ENCODE measurements at places on chromosomes 2 and 18. TPM values are rescaled to one million over a fixed set of nuclear protein-coding genes. Genes with fewer than 3 reads are reported as not detected.

Gene WDCP
- 2.8 TPM for polyA plus RNA-seq

Gene CDK15
- 0.10 TPM for polyA plus RNA-seq

Gene DBI
- 502 TPM for polyA plus RNA-seq

Gene DNAJC5G
- 3.7 TPM for polyA plus RNA-seq

Gene CROCC2
- polyA plus RNA-seq: not detected

Gene VSNL1
- polyA plus RNA-seq: 5.9 TPM

Gene SCYGR4
- polyA plus RNA-seq: not detected

GRCh38 chr2:200306196-200306930 is at the start of gene SPATS2L:
SPATS2L (plus strand) TSS chr2:200306693; CDS start chr2:200389245, 82,552 bp downstream.
- no peaks in the 10 kb centered on the region for H3K27me3 ChIP-seq
- peak within 1 kb of the TSS; percentile 95 for H3K27ac ChIP-seq
- H3K36me3 ChIP-seq: no peaks in the 10 kb centered on the region
- peaks cover 13% of the 10 kb centered on the region for H3K4me1 ChIP-seq

- no peaks in the 10 kb centered on the region for H3K27me3 ChIP-seq
- H3K36me3 ChIP-seq: no peaks in the 10 kb centered on the region
- H3K4me1 ChIP-seq: no peaks in the 10 kb centered on the region
- no peak overlapping the region for H3K4me3 ChIP-seq
Measured at GRCh38 chr2:148218326-148219075, 197.6 kb downstream of the MBD5 start.

- H3K4me3 ChIP-seq: no peak overlapping the region
- H3K4me1 ChIP-seq: no peaks in the 10 kb centered on the region
- H3K27ac ChIP-seq: no peak overlapping the region
Measured at GRCh38 chr2:64410671-64411070, 43.3 kb upstream of the LGALSL start.

- peaks cover 7% of the 10 kb centered on the region for H3K27me3 ChIP-seq
- H3K27ac ChIP-seq: no peak overlapping the region
- H3K4me3 ChIP-seq: no peak overlapping the region
- no peaks in the 10 kb centered on the region for H3K36me3 ChIP-seq
- no peaks in the 10 kb centered on the region for H3K4me1 ChIP-seq
Measured at GRCh38 chr2:240172071-240172895, 31.8 kb upstream of the OTOS start.

- no peak overlapping the region for H3K4me3 ChIP-seq
- DNase-seq: no peak
- H3K27ac ChIP-seq: no peak overlapping the region
- no peaks in the 10 kb centered on the region for H3K36me3 ChIP-seq
Measured at GRCh38 chr2:145273840-145274239, 753.9 kb upstream of the ZEB2 start.

DNA sequence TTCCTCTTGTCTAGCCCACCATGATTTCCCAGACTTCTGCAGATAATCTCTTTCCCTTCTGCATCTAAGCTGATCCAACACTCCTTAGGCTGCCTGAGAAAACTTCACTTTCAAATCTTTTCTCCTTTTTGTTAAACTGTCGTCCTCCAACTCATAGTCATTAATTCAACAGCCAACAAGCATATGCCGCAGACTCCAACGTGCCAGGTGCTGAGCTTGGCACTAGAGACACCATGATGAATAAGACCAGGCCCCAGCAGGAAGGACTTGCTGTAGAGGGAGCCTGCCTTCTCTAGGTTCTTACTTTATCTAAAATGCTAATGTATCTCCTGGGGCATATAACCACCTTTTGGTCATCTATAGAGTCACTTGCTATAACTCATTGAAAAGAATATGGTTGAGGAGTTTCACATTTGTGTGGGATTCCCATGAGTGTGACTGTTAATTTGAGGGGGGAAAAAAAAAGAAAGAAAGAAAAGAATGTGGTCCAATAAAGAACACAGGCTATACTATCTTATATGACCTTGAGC is 51.0 kb downstream of the ANKRD44 start:
- peaks cover 18% of the 10 kb centered on the region for H3K4me1 ChIP-seq
- H3K36me3 ChIP-seq: no peaks in the 10 kb centered on the region
- no peaks in the 10 kb centered on the region for H3K27me3 ChIP-seq

GRCh38 chr2:157691131-157691530 is 62.5 kb upstream of the ACVR1C start:
- no peaks in the 10 kb centered on the region for H3K4me1 ChIP-seq
- H3K4me3 ChIP-seq: no peak overlapping the region
- no peak overlapping the region for H3K27ac ChIP-seq

- no peak overlapping the region for H3K4me3 ChIP-seq
- H3K27ac ChIP-seq: no peak overlapping the region
- DNase-seq: no peak
- H3K36me3 ChIP-seq: no peaks in the 10 kb centered on the region
- H3K27me3 ChIP-seq: no peaks in the 10 kb centered on the region
- H3K4me1 ChIP-seq: no peaks in the 10 kb centered on the region
Measured at GRCh38 chr2:22530131-22530530, 854.8 kb upstream of the KLHL29 start.

DNA sequence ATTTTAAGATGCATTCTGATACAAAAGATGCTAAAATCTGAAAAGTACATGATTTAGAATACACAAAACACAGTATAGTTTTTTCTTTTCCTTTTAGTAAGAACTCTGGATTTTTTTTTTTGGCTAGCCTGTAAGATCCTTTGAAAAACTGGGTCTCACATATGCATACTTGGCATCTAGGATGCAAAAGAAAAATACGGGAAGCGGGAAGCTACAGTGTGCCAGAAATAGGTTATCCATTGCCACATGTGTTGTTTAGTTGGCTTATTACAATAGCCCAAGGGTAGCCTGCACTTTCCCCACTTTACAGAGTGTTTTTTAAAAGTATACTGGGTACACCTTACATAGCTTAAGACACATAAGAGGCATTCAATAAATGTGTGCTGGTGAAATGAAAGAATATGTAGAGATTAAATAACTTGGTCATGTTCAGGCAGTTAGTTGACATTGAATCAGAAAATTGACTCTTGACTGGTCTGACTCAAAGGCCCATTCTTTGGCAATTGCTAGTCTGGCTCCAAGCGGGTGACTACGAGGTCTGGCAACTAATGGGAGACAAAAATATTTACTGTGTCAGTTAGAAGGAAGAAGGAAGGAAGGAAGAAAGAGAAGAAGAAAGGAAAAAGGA is 286.8 kb upstream of the TRIB2 start:
- H3K4me1 ChIP-seq: peaks cover 5% of the 10 kb centered on the region
- H3K36me3 ChIP-seq: no peaks in the 10 kb centered on the region
- no peak for DNase-seq
- H3K27ac ChIP-seq: no peak overlapping the region
- no peaks in the 10 kb centered on the region for H3K27me3 ChIP-seq
- no peak overlapping the region for H3K4me3 ChIP-seq

GRCh38 chr2:69604026-69604678 is 39.4 kb downstream of the AAK1 start:
- peak overlapping the region; percentile 35 for H3K27ac ChIP-seq
- H3K4me3 ChIP-seq: no peak overlapping the region
- no peak for DNase-seq
- no peaks in the 10 kb centered on the region for H3K27me3 ChIP-seq

- DNase-seq: no peak
- no peaks in the 10 kb centered on the region for H3K36me3 ChIP-seq
- H3K27me3 ChIP-seq: no peaks in the 10 kb centered on the region
- H3K4me3 ChIP-seq: no peak overlapping the region
- H3K4me1 ChIP-seq: no peaks in the 10 kb centered on the region
Measured at GRCh38 chr2:215479536-215480240, 43.8 kb upstream of the FN1 start.

DNA sequence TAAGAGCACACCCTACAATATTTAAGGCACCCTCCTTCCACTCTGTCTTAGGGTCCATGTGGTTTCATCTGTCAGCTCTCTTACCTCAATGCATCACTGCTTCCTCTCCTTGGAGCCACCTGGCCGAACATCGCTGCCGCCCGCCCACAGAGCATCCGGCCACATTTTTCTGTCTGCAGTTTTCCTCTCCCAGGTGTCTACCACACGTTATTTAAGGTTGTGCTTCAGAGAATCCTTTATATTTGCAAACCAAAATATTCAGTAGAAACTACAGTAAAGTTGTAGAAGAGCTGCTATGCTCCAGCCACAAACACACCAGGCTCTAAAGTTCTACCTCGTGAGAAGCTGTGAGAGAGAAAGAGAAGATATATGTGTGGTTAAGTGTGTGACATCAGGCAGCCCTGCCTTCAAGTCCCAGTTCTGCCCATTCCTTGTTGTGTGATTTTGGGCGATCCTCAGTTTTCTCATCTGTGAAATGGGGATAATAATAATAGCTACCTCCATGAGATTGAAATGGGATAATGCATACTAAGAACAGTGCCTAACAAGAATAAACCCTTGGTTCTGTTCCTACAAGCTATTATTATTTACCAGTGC is 4.9 kb upstream of the STK17B start:
- H3K27ac ChIP-seq: no peak overlapping the region
- H3K4me3 ChIP-seq: no peak overlapping the region
- H3K27me3 ChIP-seq: no peaks in the 10 kb centered on the region
- no peaks in the 10 kb centered on the region for H3K36me3 ChIP-seq
- H3K4me1 ChIP-seq: no peaks in the 10 kb centered on the region
- DNase-seq: no peak

DNA sequence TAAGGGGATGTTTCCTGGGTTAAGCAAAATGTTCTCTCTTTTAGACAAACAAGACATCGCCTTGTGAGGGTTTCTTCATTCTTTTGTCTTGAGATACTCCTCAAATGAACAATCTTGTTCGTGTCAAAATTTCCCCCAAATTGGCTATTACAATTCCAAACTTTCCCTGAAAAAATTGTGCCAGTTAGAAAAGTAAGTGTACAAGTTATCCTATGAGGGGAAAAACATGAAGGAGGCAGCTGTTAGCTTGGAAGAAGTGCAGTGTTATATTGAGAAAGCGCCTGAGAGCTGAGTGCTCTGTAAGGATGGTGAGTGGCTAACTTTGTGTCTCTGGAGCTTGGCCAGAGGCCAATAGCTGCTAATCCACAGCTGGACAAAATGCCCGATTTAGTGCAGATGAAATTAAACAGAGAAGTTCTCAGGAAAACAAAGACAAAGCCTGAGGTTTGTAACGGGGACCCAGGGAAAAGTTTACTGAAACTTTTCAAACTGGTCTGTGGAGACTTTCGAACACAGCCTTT is 14.1 kb upstream of the PLEKHH2 start:
- H3K4me1 ChIP-seq: no peaks in the 10 kb centered on the region
- DNase-seq: no peak
- no peaks in the 10 kb centered on the region for H3K36me3 ChIP-seq
- H3K27ac ChIP-seq: no peak overlapping the region
- no peaks in the 10 kb centered on the region for H3K27me3 ChIP-seq

DNA sequence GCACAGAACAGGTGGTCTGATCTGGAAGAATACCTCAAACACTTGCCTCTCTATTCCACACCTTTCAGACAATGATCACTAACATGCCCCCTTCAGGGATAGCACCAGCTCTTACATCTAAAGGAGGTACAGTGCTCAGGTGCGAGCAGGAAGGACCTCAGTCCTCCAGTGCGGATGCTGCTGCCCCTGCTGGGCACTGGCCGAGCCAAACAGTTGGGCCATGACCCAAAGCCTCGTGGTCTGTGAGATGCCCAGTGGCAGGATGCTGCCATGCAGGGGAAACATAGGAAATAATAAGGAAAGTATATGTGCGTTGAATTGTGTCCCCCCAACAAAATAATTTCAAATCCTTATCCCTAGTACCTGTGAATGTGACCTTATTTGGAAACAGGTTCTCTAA is 243.7 kb downstream of the NDUFA10 start:
- DNase-seq: no peak
- H3K36me3 ChIP-seq: no peaks in the 10 kb centered on the region
- H3K27me3 ChIP-seq: peaks cover 11% of the 10 kb centered on the region
- no peaks in the 10 kb centered on the region for H3K4me1 ChIP-seq
- no peak overlapping the region for H3K27ac ChIP-seq

GRCh38 chr2:178415979-178416378 is 35.0 kb downstream of the PRKRA start:
- H3K36me3 ChIP-seq: no peaks in the 10 kb centered on the region
- no peak overlapping the region for H3K4me3 ChIP-seq
- no peak overlapping the region for H3K27ac ChIP-seq

DNA sequence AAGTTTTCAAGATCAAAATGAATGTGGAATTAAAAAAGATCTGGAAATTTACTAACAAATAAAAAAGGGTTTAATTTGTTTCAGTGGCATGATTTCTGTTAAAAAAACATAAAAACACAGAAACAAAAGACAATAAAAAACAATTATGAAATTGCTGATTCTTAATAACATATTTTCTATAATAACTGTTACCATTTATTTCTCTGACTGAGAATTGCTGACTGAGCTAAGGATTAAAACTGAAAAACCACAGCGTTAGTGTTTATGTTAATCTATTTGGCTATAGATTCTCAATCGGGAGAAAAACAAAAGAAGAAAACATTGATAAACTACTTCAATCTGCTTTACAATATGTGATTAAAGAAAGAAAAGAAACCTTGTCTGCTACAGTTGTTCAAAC is 678.6 kb upstream of the ZEB2 start:
- H3K27me3 ChIP-seq: no peaks in the 10 kb centered on the region
- H3K4me3 ChIP-seq: no peak overlapping the region
- no peak for DNase-seq
- no peak overlapping the region for H3K27ac ChIP-seq
- no peaks in the 10 kb centered on the region for H3K36me3 ChIP-seq
- peaks cover 3% of the 10 kb centered on the region for H3K4me1 ChIP-seq

GRCh38 chr2:59761966-59762365 is 791.5 kb downstream of the BCL11A start:
- no peak for DNase-seq
- no peaks in the 10 kb centered on the region for H3K4me1 ChIP-seq
- no peaks in the 10 kb centered on the region for H3K36me3 ChIP-seq
- no peaks in the 10 kb centered on the region for H3K27me3 ChIP-seq
- H3K27ac ChIP-seq: no peak overlapping the region
- no peak overlapping the region for H3K4me3 ChIP-seq

DNA sequence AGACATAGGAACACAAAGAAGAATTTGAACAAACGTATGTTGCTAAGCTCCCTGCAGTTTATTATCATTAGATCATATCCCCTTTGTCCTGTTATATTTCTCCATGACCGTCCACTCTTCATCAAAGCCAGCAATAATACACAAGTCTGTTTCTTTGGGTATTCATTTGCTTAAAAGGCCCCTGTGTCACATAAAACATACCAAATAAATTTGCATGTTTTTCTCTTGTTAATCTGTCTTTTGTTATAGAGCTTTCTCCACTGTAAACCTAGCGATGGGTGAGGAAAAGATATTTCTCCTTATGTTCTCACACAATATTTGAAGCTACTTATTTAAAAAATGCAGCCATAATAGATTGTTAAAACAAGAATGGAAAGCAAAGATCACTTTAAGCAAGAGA is 42.9 kb upstream of the REL start:
- H3K4me1 ChIP-seq: no peaks in the 10 kb centered on the region
- H3K36me3 ChIP-seq: no peaks in the 10 kb centered on the region
- H3K4me3 ChIP-seq: no peak overlapping the region
- no peaks in the 10 kb centered on the region for H3K27me3 ChIP-seq

- H3K4me1 ChIP-seq: no peaks in the 10 kb centered on the region
- no peaks in the 10 kb centered on the region for H3K36me3 ChIP-seq
- peak; percentile 46 for DNase-seq
- H3K27me3 ChIP-seq: no peaks in the 10 kb centered on the region
Measured at GRCh38 chr2:11344956-11345677, 681 bp upstream of the ROCK2 start.
